ENCODE measurements at places on chromosomes 5 and 9.

DNA sequence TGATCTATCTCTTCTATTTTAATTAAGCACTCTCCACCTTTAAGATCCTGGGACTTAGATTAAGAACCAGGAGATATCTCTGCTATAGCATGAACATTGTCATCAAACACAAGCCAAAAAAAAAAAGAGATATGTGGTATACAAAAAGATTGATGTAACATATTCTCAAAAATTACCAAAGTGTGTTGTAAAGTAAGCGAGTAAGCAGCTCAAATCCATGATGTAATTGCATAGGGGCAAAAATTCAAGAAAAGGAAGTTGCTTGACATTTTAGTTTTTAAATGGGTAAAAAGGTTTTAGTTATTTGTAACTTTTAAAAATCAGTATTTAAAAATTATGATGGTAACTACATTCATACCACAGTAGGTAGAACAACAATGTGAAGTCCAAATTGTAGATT is 40.7 kb downstream of the CNTRL start:
- no peak for DNase-seq

- DNase-seq: no peak
Measured at GRCh38 chr5:172420235-172420939, 33.9 kb downstream of the SH3PXD2B start.

GRCh38 chr5:21688655-21689054 is 1164.5 kb downstream of the CDH12 start:
- no peak for DNase-seq

GRCh38 chr5:52043543-52043942 is 660.3 kb downstream of the ISL1 start:
- DNase-seq: no peak

- DNase-seq: no peak
Measured at GRCh38 chr5:169290895-169291294, 10.0 kb downstream of the SLIT3 start.

- DNase-seq: no peak
Measured at GRCh38 chr9:88829276-88829675, 162.0 kb upstream of the S1PR3 start.

- no peak for DNase-seq
Measured at GRCh38 chr9:135792268-135793128, 90.5 kb downstream of the KCNT1 start.

DNA sequence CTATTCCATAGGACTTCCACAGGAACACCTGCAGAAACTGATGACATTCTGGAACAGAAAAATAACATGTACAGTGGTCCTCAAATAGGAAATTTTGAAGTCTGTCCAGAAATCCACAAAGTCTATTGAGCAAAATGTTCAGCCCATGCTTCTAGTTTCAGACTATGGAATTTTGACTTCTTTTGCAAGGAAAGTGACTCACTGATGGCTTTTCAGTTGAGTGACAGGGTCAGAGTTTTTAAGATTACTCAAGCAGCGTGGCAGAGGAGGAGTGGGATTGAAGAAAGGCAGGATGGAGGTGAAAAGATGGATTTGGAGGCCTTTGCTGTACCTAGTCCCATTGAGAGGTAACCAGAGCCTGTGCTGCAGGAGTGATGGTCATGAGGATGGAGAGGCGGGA is 151.5 kb downstream of the GOLPH3 start:
- no peak for DNase-seq

All from stimulated activated CD4-positive, alpha-beta T cell treated with anti-CD3 and anti-CD28 coated beads, TNF-alpha, amount 100 ng/mL, for 4 hours (primary cell).